ENCODE measurements at places on chromosomes 2 and 18. TPM values are rescaled to one million over a fixed set of nuclear protein-coding genes. Genes with fewer than 3 reads are reported as not detected.

Gene SCN2A
- polyA plus RNA-seq: not detected

- no peak for DNase-seq
Measured at GRCh38 chr18:35571138-35571537, 10.4 kb upstream of the GALNT1 start.

- DNase-seq: no peak
Measured at GRCh38 chr18:10951631-10952544, 197.5 kb downstream of the PIEZO2 start.

DNA sequence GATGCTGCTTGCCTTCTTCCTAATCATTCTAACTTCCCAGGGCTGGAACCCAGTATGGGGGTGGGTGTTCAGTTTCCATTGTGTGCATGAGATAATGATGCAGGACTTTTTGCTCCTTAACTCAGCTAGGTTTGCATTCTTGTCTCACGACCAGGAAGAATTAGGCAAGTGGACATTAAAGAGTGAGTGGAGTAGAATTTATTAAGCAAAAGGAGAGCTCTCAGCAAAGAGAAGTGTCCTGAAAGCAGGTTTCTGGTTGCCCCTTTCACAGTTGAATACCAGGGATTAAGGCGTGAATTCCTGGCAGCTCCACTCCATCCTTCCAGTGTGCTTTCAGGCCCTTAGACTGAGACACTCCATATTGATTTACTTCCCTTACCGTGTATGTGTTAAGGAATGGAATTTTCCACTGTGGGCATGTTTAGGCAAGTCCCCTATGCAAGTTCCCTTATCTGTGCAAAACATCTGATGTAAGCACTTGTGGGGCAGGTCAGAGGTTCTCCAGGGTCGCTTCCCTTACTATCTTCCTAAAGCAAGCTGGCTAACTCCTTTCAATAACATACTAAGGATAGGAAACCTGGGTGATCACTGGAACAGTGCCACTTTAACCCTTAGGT, 126.5 kb downstream of the GPR39 start:
- no peak for DNase-seq

GRCh38 chr18:8176554-8176953, 432.7 kb upstream of the RAB12 start:
- DNase-seq: no peak

DNA sequence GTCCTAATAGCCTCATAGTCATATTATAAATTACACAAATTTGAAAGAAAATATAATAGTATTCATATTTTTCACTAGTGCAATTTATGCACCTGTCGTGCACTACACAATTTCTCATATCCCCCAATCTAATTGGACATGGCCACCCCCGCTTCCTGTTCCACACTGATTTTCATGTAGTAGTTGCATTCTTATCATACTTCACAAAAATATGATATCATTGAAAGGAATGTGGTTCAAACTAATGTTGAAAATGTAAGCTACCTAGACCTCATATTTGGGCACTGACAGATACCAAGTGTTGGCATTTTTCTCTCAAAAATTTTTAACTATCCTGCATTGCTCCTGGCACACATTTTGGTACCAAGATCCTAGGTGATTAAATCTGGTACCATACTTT, 985.5 kb upstream of the POU3F3 start:
- no peak for DNase-seq

GRCh38 chr2:51534166-51534565, 502.2 kb upstream of the NRXN1 start:
- no peak for DNase-seq

GRCh38 chr2:69947325-69947931, 14.0 kb downstream of the ASPRV1 start:
- DNase-seq: no peak

- DNase-seq: no peak
Measured at GRCh38 chr2:169815849-169816248, 8.9 kb downstream of the METTL5 start.

GRCh38 chr2:221554769-221555493, 17.2 kb downstream of the EPHA4 start:
- DNase-seq: no peak

DNA sequence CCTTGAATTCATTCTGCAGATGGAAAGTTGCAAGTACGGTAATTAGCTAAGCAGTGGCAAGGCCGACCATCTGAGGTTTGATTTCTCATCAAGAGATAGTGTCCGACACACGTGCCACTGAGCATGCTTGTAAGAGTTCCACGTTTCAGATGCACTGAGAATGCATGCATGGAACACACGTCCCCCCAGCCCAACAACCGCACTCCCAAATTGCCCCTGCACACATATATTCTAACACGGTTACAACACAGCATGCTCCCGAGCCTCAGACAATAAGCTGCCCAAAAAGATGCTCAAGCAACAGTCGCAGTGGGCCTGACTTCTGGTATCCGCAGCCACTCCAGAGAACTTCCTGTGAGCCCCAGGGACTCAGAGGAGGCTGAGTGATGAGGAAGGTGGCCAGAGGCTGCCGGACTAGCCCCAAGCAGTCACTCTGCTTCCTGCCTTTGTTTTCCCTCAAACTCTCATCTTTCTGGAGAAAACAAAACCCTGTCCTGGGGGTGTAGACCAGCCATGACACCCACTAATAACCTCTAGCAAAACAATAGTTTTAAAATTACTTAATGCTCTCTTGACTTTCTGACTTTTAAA, 204.0 kb downstream of the TGIF1 start:
- no peak for DNase-seq

DNA sequence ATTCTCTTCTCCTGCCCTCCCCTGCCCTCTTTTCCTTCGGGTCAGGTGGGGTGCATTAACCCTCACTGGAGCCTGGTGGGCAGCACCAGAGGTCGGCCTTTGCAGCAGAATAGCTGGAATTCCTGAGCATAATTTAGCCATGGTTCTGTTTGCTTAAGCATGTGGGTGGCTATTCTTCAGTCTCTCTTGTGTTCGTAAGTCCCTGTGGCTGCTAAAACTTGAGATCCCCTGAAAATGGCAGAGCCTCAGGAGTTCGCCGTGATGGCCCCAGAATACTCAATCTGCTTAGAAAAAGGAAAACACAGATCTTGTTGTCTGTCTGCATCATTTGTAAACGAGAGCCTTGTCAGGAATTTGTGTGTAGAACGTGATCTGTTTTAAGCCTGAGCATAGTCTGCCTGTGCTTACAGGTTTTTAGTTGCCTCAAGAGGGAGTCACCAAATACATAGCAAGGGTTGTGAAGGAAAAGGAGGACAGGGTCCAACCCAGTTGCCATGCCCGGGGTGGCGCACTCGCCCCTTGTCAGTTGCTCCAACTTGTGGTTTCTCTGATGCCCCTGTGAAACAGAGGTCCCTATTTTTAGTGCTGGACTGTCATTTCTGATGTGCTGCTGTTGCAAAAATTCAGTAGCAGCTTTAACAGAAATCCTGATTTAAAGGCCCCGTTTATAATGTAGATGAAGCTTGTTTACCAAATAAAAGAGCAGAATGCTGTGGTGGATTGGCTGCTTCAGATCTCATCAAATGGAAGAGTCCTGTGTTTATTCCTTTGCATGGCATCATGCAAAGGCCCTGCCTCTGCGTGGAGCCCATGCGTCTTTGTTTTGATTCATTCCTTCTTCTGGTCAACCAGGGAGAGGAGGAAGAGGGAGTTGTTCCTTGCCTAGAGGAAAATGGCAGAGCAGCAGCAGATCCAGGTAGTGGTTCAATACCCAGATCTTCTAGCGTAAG, 74.8 kb downstream of the WDSUB1 start:
- DNase-seq: no peak

GRCh38 chr18:56096861-56097260, 508.9 kb upstream of the TCF4 start:
- no peak for DNase-seq

All from CD4-positive, alpha-beta memory T cell (primary cell).